Left renal pelvis (tissue), 4 donors: ENCODE measurements at places on chromosomes 13 and 19. TPM values are rescaled to one million over a fixed set of nuclear protein-coding genes. Genes with fewer than 3 reads are reported as not detected.

KASH5 gene
- polyA plus RNA-seq: not detected

EBI3 gene
- polyA plus RNA-seq: 0.32 TPM

KLK15 gene
- not detected for polyA plus RNA-seq

CEACAM3 gene
- not detected for polyA plus RNA-seq

FFAR3 gene
- polyA plus RNA-seq: 0.17 TPM

MIR17HG gene
- polyA plus RNA-seq: 4.7 TPM

LPAR2 gene
- polyA plus RNA-seq: 41.0 TPM

SPATA13 gene
- 4.0 TPM for polyA plus RNA-seq

POU2F2 gene
- 1.1 TPM for polyA plus RNA-seq

FGF14 gene
- 0.91 TPM for polyA plus RNA-seq

SIGLEC9 gene
- 1.4 TPM for polyA plus RNA-seq

SIAH3 gene
- polyA plus RNA-seq: 1.2 TPM

PLPP2 gene
- polyA plus RNA-seq: 1.2 TPM

SPRED3 gene
- 1.8 TPM for polyA plus RNA-seq

TRPM4 gene
- polyA plus RNA-seq: 39.9 TPM

MTRF1 gene
- polyA plus RNA-seq: 22.1 TPM
